ENCODE measurements at places on chromosomes 4 and X.
A peak's percentile ranks its signal among the peaks of the same experiment; 100 is the strongest.

GRCh38 chrX:850471-850916 is 219.9 kb downstream of the SHOX start:
- no peak for DNase-seq

DNA sequence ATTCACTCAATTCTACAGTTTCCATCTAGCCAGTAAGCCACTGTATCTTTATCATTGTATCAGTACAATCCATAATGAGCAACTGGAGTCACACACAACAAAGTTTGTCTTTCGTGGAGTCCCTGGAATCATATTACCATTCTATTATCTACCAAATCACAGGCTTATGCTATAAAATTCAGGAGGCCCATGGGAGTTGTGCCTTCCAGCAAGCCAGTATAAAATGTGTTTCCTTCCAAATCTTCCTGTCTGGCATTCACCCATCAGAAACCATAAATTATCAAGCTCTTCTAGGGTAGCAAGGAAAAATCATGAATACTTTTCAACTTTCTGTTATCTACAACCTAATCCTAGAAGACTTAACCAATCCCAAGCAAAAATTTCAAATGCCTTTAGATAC is 1383.3 kb upstream of the PCDH7 start:
- DNase-seq = no peak

DNA sequence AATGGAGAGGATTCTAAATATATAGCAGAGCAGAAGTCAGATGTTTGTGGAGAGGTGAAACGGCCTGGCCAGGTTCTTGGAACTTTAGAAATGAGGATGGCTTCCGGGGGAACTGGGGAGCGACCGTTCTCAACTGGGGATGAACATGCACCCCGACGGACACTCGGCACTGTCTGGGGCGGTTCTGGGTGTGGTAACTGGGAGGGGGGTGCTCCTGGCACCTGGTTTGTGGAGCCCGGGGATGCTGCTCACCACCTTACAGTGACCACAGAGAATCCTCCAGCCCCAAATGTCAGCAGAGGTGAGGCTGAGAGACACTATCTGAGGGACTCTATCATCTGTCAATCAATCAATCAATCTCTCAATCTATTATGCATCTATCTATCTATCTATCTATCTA is 69.0 kb upstream of the PPP2R3B start:
- no peak for DNase-seq

GRCh38 chr4:169418846-169419245 is 148.1 kb upstream of the SH3RF1 start:
- no peak for DNase-seq

DNA sequence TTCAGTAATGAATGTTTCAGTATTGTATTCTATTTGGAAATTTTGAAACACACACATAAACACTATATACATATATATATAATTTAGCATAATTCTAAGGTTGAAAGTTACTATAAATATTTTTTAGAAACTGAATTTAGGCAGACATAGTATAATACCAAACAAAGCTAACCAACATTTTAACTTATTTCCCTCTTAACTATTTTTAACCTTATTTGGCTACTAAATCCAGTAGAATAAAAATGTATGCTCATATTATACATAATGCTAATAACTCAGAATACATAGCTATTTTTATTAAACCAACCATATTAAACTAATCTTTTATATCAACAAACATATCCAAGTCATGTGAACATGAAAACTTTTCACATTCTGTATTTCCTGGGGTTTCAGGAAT is 563.6 kb downstream of the ADGRL3 start:
- DNase-seq = no peak

- no peak for DNase-seq
Observed at GRCh38 chrX:136941396-136942337, 61.1 kb upstream of the RBMX start.

DNA sequence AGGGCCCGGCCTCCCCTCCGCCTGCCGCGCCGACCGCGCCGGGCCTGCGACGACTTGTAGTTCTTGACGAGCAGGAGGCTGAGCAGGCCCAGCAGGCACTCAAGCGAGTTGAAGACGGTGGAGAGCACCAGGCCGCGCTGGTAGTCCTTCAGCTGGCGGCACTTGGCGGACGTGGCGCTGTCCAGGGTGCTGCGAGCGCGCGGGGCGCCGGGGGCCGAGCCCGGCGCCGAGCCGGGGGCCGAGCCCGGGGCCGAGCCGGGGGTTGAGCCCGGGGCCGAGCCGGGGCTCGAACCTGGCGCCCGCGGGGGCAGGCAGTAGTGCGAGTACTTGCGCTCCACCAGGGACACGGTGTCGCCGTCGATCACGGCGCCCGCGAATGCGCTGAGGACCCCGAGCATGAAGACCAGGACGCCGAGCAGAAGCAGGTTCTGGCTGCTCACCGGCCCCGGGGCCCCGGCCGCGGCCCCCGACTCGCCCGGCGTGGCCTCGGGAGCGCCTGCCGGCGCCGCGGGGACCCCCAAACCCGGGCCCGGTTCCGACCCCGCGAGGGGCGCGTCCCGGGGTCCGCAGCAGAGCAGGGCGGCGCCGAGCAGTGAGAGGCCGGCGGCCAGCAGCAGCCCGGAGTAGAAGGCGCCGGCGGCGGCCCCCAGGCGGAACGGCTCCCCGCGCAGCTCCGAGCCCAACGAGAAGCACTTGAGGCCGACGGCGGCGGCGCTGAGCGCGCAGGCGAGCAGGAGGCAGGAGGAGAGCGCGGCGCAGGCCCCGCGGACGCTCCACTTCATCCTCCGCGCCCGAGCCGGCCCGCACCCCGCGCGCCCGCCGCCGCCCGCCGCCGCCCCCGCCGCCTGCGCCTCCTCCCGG is 584 bp downstream of the TMEM271 start:
- peak; percentile 68 for DNase-seq

DNA sequence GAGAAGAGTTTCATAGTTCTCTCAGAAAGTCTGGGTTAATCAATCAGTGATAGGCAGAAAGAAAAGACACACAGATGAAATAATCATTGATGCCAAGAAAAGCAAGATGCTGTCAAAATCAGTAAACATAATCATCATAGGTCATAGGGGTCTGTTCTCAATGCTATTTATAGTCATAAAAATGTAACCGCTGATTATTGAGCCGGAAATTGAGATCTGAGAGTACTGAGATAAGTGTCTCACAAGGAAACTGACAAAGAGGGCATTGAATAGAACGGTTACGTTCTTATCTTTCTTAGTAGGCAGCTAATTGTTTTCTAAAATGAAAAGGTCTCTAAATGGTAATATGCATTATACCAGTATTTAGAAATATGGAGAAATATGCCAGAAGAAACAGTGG is 1686.1 kb upstream of the AGA start:
- DNase-seq = no peak

GRCh38 chrX:134181275-134181660 is 55.7 kb upstream of the CCDC160 start:
- DNase-seq = no peak

GRCh38 chr4:168164045-168164444 is 71.7 kb downstream of the ANXA10 start:
- DNase-seq = no peak

DNA sequence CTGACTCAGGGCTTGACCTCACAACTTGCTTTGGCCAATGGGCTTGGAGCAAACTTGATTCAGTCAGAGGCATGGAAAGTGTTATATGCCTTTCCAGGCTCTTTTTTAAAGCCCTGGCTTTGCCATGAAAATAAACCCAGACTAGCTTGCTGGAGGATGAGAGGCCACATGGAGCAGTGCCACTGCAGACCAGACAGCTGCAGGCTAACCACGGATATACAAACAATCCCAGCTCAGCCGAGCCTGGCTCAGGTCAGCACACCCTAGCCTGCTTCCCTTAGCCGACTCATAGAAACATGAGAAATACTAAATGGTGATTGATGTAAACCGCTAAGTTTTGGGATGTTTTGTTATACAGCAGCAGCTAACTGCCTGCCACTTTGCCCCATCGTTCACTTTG is 345.1 kb downstream of the ARHGAP10 start:
- DNase-seq = no peak

GRCh38 chrX:22159071-22159470 is 113.6 kb upstream of the CBLL2 start:
- no peak for DNase-seq

DNA sequence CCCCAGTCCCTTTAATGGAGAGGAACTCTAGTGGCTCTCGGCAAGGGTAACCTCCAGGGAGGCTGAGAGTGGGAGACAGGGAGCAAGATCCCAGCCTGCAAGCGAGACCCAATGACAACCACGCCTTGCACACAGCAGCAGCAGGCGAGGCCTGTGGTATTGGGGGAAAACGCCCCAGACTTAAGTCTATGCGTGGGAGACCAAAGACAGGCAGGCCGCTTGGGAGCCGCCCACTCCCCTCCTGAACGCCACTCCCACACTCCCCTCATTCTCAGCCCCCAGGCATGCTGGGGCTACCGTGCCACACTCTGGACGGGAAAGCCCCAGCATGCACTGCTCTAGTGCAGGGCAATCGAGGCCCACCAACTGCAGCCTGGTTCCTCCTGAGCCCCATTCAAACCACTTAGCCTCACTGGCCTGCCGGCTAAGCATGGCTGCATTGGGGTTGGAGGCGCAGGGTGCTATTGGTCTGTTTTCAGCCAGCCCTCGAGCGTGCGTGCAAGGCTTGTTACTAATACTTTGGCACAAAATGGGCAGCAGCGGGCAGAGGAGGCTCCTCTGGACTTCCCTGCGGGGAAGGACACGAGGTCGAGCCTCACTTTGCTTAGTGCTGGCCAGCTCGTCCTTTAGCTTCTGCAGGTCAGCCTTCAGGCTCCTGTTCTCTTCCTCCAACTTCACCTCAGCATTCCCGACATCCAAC is 14.8 kb downstream of the SLC6A8 start:
- DNase-seq = no peak

GRCh38 chr4:114997576-114998247 is 115.7 kb downstream of the NDST4 start:
- no peak for DNase-seq

DNA sequence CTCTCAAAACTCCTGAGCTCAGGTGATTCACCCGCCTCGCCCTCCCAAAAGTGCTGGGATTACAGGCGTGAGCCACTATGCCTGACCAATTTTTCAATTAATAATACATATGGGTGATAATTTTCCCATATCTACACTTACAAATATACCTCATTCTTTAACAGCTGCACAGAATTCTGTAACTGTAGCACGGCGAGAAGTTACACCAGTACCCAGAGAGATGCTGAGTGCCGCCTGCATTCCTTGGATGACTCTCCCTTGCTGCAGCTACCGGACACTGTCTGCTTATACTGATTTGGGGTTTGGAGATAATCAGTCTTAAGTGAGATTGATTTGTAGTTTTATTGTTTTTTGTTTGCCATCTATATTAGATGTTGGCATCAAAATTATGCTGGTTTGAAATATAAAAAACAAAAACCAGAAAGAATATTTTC is 5.8 kb downstream of the TIFA start:
- DNase-seq = no peak

- DNase-seq = no peak
Observed at GRCh38 chr4:151983854-151984253, 223.0 kb upstream of the GATB start.

DNA sequence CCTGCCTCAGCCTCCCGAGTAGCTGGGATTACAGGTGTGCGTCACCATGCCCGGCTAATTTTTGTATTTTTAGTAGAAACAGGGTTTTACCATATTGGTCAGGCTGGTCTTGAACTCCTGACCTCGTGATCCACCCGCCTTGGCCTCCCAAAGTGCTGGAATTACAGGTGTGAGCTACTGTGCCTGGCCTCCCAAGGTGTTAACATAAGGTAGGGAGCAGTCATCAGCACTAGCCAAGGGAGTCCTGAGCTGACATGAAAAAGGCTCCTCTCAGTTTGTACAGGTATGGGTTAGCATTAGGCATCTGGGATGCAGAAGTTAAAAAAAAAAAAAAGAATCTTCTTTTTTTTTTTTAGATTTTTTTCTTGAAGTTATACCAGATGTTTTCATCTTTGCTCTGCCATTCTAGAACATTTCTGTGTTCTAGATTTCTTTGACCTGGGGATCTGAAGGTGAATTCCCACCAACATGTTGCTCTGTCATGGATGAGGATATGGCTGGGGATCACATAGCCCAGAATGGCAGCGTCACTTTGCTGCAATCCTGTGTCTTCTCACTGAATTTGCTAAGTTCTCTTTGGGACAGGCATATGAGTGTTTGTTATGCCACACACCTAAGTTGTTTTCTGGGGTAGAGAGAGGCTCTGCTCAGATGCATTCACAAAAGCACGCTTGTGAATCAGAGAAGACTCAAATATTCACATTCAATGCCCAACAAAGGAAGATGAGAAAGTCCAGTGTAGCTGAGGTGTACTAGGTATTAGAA is 24.4 kb upstream of the PLA2G12A start:
- no peak for DNase-seq

DNA sequence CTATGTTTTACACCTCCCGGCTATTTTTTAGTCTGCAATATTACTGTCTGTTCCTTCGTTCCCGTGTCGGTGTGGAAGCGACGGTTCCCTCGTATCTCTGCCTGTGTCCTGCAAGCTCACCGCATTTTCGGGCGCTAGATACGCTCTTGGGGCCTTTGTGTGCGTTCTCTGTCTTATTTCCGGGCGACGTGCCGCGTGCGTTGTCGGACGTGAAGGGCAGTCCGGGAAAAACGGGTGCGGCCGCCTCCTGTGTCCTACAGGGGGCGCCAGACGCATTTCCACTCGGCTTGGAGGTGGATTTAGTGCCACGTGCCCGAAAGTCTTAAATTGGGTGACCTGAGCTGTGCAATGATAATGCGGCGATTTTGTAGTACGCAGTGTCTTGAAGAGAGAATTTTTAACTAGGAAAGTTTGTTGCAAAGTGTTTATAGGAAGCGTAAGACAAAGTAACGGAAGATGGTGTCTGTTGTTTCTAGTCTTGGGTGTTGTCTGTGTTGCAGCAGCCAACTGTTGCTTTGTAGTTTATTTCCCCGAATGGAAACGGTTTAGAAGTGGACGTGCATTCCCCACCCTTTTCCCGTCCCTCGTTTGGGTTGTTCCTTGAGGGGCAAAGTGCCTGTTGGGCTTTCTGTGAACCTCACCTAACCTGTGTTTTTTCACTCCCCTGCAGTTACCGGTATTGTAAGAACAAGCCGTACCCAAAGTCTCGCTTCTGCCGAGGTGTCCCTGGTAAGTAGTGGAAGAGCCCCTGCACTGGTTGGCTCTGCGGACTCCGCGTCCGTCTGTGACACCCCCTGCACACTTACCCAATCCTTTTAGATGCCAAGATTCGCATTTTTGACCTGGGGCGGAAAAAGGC is 720 bp downstream of the RPL10 start:
- peak; percentile 62 for DNase-seq

- DNase-seq = no peak
Observed at GRCh38 chr4:24382381-24382780, 202.0 kb downstream of the DHX15 start.

GRCh38 chr4:25112366-25112994 is 47.8 kb downstream of the SEPSECS start:
- no peak for DNase-seq

- DNase-seq = no peak
Observed at GRCh38 chr4:63528256-63528991, 880.8 kb downstream of the TECRL start.

GRCh38 chr4:31190671-31191070 is 470.5 kb downstream of the PCDH7 start:
- DNase-seq = no peak

Data from SK-N-SH (cell line).